Activated B cell treated with CpG ODN at 0.5 μM for 24 hours (primary cell): ENCODE measurements at places on chromosomes 6 and 20. TPM values are rescaled to one million over a fixed set of nuclear protein-coding genes. Genes with fewer than 3 reads are reported as not detected.
A peak's percentile ranks its signal among the peaks of the same experiment; 100 is the strongest.

DNA sequence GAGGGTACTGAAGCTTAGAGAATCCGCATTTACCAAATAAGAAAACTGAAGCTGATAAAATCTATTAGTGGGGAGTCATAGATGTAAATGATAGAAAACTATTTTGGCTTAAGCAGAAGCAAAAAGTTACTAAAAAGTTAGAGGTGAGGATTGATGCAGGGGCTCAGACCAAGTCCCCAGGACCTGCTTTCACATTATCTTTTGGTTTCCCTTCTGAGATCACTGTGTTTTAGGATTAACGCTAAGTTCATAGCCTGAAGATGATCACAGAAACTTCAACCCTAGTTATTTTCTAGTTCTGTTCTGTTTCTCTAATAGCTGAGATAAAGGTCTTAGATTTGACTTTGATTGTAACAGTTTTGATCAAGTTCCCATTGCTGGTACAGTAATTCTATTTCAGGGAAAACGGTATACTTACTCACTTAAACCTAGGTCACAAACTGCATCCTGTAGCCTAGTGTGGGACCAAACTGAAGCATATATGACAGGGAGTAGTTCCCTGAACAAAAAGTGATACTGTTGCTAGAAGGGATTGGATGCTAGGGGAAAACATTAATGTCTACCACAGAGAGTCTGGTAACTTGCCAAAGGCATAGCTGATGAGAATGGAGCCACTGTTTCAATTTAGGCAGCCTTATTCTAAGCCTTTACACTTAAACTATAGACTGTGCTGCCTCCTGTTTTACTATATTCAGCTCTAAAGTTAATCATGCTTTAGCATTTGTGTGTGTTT lies 13.1 kb downstream of the CYB5R4 start:
- H3K36me3 ChIP-seq, result peaks cover 52% of the 10 kb centered on the region
- DNase-seq, result no peak
- H3K27me3 ChIP-seq, result no peaks in the 10 kb centered on the region

- peaks cover 2% of the 10 kb centered on the region for H3K4me1 ChIP-seq
- H3K4me3 ChIP-seq, result no peak overlapping the region
These were observed 35.5 kb downstream of the SH3BGRL2 start for GRCh38 chr6:79666634-79667033.

Gene LATS1
- 34.6 and 42.0 TPM in 2 replicates for total RNA-seq

Gene LRRN4
- total RNA-seq, result not detected in 2 replicates

GRCh38 chr6:151681433-151682059 lies 125.9 kb upstream of the ESR1 start:
- H3K4me3 ChIP-seq, result peak overlapping the region; percentile 66
- no peak overlapping the region for H3K27ac ChIP-seq
- no peak for DNase-seq

DNA sequence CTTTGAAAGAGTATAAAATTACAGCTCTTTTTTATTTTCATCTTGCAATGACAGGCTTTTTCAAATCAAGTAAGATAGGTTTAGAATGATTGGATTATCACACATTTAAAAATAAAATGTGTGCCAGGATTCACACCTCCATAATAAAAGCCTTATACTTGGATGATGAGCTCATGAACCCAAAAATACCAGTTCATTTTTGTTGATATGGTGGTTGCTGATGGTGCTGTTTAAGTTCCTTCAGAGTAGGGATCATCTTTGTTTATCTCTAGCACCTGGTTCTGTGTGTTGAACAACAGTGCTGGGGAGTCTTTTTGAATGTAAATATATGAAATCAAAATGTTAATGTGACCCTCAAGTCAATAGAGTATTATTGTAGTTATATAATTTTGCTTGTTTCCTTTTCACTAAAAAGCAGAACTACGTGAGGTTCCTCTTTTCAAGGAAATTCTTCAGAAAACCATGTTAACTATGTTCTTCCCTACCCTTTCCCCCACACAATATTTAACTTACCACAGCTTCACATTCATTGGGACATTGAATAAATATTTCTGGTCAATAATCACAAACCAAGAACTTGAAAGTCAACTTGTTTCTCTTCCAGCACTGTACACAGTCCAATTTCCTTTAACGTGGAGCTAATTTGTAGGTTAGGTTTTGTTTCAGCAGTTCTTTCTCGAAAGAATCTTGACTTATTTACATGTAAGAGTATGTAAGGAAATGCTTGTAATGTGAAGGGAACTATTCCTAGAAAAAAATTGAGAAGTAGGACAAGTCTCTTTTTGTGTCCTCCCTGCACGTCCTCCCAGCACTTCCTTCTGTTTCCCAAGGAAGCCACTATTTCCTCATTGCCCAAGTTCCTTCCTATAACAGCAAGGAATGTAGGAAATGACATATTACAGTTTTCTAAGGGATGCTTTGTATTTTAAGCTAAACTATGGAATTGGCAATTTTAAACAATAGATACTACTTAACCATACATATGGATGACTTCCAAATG lies 945.9 kb upstream of the CITED2 start:
- peaks cover 31% of the 10 kb centered on the region for H3K4me1 ChIP-seq
- no peak overlapping the region for H3K27ac ChIP-seq
- no peaks in the 10 kb centered on the region for H3K27me3 ChIP-seq
- no peak overlapping the region for H3K4me3 ChIP-seq

Gene OPRL1
- total RNA-seq, result 1.3 and 1.4 TPM in 2 replicates

GRCh38 chr20:24582373-24583168 lies 113.1 kb downstream of the SYNDIG1 start:
- H3K36me3 ChIP-seq, result no peaks in the 10 kb centered on the region
- H3K27ac ChIP-seq, result no peak overlapping the region
- peaks cover 2% of the 10 kb centered on the region for H3K27me3 ChIP-seq
- H3K4me1 ChIP-seq, result no peaks in the 10 kb centered on the region
- no peak overlapping the region for H3K4me3 ChIP-seq
- no peak for DNase-seq

Gene SEMG1
- total RNA-seq, result not detected in 2 replicates

Gene HTR1E
- not detected in 2 replicates for total RNA-seq

GRCh38 chr6:11604836-11605506 lies 67.4 kb downstream of the TMEM170B start:
- no peak overlapping the region for H3K4me3 ChIP-seq
- DNase-seq, result no peak
- peaks cover 34% of the 10 kb centered on the region for H3K27me3 ChIP-seq
- no peaks in the 10 kb centered on the region for H3K4me1 ChIP-seq

DNA sequence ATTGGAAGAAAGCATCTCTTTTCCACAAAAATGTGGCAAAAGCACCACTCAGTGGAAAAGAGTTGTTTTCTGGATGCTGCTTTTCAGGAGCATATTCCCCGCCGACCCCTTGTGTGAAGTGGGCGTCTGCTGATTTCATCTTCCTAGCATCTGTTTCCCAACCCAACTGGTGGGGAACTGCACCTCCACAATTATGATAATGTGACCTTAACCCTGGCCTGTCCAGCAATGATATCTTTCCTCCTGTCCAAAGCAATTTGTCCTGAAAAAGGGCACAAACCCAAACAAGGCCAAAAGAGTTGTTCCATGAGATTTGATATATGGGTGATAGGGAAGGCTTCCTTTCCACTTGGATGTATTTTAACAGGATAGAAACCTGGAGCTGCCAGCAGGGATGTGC lies 7.3 kb upstream of the SMIM8 start:
- peaks cover 13% of the 10 kb centered on the region for H3K27me3 ChIP-seq
- H3K27ac ChIP-seq, result no peak overlapping the region
- H3K36me3 ChIP-seq, result no peaks in the 10 kb centered on the region
- H3K4me3 ChIP-seq, result no peak overlapping the region
- H3K4me1 ChIP-seq, result no peaks in the 10 kb centered on the region
- no peak for DNase-seq

Gene NKX2-4
- not detected in 2 replicates for total RNA-seq

Gene HAO1
- not detected in 2 replicates for total RNA-seq

Gene BTN1A1
- 0.18 and 0.46 TPM in 2 replicates for total RNA-seq

GRCh38 chr6:20159781-20160540 lies 52.3 kb downstream of the MBOAT1 start:
- no peaks in the 10 kb centered on the region for H3K27me3 ChIP-seq
- DNase-seq, result no peak
- no peaks in the 10 kb centered on the region for H3K36me3 ChIP-seq
- H3K4me1 ChIP-seq, result no peaks in the 10 kb centered on the region

- H3K4me1 ChIP-seq, result no peaks in the 10 kb centered on the region
- DNase-seq, result no peak
- H3K27me3 ChIP-seq, result no peaks in the 10 kb centered on the region
- no peak overlapping the region for H3K4me3 ChIP-seq
- no peak overlapping the region for H3K27ac ChIP-seq
These were observed 229.0 kb downstream of the CDKAL1 start for GRCh38 chr6:20763296-20763695.

Gene KCNK17
- not detected in 2 replicates for total RNA-seq

Gene DEFB126
- total RNA-seq, result not detected in 2 replicates

Gene GPR6
- total RNA-seq, result not detected in 2 replicates

Gene MROH8
- total RNA-seq, result 3.2 and 5.9 TPM in 2 replicates

DNA sequence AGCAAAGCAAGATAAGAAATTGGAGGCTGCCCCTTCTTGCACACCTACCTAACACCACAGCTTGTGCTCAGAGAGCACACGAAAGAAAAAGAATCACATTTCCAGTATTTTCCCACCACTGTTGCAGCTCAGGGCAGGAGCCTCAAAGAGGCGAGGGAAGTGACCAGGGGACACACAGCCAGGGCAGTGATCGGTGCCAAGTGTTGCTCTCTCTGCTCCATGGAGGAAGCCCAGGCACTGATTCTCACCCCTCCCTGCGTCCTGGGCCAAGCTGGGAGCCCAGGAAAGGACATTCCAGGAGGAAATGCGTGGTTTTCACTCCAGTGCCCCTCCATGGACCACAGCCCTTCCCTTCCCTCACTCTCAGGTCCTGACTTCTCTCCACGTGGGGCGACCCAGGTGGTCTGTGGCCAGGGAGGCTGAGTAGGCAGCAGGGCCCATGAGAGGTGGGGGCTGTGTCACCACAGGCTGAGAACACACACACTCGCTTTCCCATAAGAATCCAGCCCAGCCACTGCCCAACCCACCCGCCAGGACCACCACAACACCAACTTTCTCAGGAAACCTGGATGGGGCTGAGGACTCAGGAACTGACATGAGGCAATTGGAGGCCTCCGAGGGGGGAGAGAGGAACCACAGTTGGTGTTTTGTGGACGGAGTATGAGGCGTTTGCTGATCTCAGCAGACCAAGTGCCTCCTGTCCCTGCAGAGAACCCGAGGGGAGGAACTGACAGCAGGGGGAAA lies 81.7 kb upstream of the MAFB start:
- DNase-seq, result no peak
- H3K27me3 ChIP-seq, result peaks cover 3% of the 10 kb centered on the region
- H3K4me3 ChIP-seq, result no peak overlapping the region
- H3K4me1 ChIP-seq, result no peaks in the 10 kb centered on the region

GRCh38 chr6:122461885-122462284 lies 9.7 kb downstream of the SERINC1 start:
- H3K27me3 ChIP-seq, result no peaks in the 10 kb centered on the region
- peaks cover 78% of the 10 kb centered on the region for H3K4me1 ChIP-seq
- H3K36me3 ChIP-seq, result peaks cover 58% of the 10 kb centered on the region
- no peak for DNase-seq
- no peak overlapping the region for H3K27ac ChIP-seq
- H3K4me3 ChIP-seq, result no peak overlapping the region

DNA sequence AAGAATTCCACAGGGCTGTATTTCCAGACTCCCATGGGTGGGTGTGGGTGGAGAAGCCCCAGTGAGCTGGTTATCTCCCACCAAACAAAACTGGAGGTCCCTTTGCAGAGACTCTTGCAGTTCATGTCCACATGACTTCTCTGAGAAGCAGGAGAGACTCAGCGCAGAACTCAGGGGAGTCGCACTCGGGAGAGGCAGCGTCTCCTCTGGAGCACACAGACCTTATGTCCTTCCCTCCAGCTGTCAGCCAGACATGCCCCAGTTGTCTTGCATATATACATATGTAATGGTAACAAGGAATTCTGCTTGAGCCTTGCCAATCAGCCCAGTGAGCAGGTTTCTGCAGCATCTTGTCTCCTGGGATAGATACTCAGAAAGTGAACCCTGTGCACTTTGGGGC lies 23.8 kb downstream of the MYT1 start:
- peaks cover 11% of the 10 kb centered on the region for H3K27me3 ChIP-seq
- no peak overlapping the region for H3K27ac ChIP-seq
- no peaks in the 10 kb centered on the region for H3K4me1 ChIP-seq
- no peaks in the 10 kb centered on the region for H3K36me3 ChIP-seq
- DNase-seq, result no peak

GRCh38 chr6:34249469-34250261 lies 859 bp upstream of the SMIM29 start:
- H3K36me3 ChIP-seq, result peaks cover 20% of the 10 kb centered on the region
- peaks cover 48% of the 10 kb centered on the region for H3K4me1 ChIP-seq
- DNase-seq, result no peak
- no peaks in the 10 kb centered on the region for H3K27me3 ChIP-seq
- H3K27ac ChIP-seq, result peak overlapping the region; percentile 96
